ENCODE measurements at places on chromosomes 7 and 10. TPM values are rescaled to one million over a fixed set of nuclear protein-coding genes. Genes with fewer than 3 reads are reported as not detected.
A peak's percentile ranks its signal among the peaks of the same experiment; 100 is the strongest.

SYNPO2L gene
- total RNA-seq: not detected

BAG3 gene
- 53.7 TPM for total RNA-seq

EVX1 gene
- total RNA-seq: not detected

TMEM60 gene
- total RNA-seq: 7.1 TPM

NPY4R gene
- not detected for total RNA-seq

ANXA8 gene
- 103 TPM for total RNA-seq

SORCS1 gene
- total RNA-seq: 0.54 TPM

CALHM3 gene
- total RNA-seq: not detected

FFAR4 gene
- not detected for total RNA-seq

ZDHHC6 gene
- total RNA-seq: 25.9 TPM

DNA sequence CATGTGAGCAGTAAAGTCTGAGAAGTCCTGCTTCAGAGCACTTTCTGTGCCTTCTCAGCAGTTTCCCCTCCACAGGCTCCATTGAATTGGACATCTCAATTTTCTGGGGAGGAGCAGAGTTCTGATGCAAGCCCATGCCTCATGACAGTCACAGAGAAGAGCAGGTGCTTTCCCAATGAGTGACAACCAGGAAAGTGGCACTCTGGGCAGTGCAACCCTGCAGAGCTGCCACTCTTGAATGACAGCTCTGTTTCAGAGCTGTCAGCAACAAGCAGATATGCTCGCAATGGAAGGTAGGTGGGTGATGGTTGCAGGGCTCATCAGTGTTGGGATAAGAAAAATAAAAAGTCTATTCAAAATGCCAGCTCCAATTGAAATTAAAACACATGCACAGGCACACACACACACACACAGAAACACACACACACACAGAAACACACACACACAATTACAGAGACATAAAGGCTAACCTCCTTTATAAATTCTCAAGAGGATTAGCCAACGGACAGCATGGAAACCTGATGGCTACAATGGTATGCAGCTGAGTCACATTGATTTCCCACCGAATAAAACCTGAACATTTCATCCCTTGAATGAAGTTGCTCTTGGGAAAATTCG is 50.5 kb downstream of the C10orf67 start:
- H3K27ac ChIP-seq: no peak overlapping the region
- no peaks in the 10 kb centered on the region for H3K4me1 ChIP-seq
- no peak overlapping the region for H3K4me3 ChIP-seq
- no peaks in the 10 kb centered on the region for H3K36me3 ChIP-seq
- no peak for DNase-seq
- peaks cover 30% of the 10 kb centered on the region for H3K27me3 ChIP-seq

- H3K4me3 ChIP-seq: no peak overlapping the region
- no peak for DNase-seq
- no peaks in the 10 kb centered on the region for H3K36me3 ChIP-seq
- H3K27me3 ChIP-seq: no peaks in the 10 kb centered on the region
Measured at GRCh38 chr10:109624939-109625338, 298.4 kb downstream of the XPNPEP1 start.

DNA sequence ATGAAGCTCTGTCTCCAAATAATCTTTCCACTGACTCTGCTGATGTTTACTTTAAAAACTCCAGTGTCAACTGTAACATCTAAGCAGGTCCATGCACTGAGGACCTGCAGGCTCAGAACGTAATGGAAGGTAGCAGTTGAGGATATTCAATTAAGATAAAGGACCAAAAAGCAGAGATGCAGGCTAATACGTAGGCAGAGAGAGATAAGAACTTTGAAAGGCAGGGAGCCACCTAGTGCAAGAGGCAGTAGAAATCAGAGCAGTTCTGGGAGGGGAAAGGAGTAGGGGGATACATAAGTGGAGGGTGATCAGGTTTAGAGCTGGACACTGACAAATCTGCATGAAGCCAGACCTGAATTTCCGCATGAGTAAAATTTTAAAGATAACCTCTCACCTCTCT is 114.5 kb upstream of the POM121L12 start:
- H3K27me3 ChIP-seq: peaks cover 36% of the 10 kb centered on the region
- no peaks in the 10 kb centered on the region for H3K36me3 ChIP-seq
- no peak for DNase-seq

GRCh38 chr10:15168786-15169554 is 477 bp upstream of the NMT2 start:
- peak overlapping the region; percentile 80 for H3K27ac ChIP-seq
- H3K27me3 ChIP-seq: no peaks in the 10 kb centered on the region
- peak overlapping the region; percentile 87 for H3K4me3 ChIP-seq
- DNase-seq: peak; percentile 92

DNA sequence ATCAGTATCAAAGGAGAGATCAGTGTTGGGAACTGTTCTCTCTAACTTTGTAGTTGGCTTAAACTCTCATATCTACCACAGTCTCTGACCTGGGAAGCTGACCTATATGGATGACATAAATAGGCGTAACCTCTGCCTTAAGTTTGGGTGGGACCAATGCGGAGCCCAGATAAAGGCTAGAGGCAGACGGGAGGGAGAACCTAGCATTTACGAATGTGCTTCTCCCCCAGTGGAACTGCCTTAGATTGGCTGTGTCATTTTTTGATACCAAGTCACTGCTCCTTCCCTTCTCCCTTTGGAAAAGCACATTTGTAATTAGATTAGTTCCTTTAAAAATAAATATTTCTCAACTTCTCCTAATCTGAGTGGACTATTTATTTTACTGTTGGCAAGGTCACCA is 23.7 kb upstream of the LRRN3 start:
- no peak for DNase-seq
- no peaks in the 10 kb centered on the region for H3K27me3 ChIP-seq
- H3K27ac ChIP-seq: no peak overlapping the region
- peaks cover 6% of the 10 kb centered on the region for H3K4me1 ChIP-seq
- H3K4me3 ChIP-seq: no peak overlapping the region

DNA sequence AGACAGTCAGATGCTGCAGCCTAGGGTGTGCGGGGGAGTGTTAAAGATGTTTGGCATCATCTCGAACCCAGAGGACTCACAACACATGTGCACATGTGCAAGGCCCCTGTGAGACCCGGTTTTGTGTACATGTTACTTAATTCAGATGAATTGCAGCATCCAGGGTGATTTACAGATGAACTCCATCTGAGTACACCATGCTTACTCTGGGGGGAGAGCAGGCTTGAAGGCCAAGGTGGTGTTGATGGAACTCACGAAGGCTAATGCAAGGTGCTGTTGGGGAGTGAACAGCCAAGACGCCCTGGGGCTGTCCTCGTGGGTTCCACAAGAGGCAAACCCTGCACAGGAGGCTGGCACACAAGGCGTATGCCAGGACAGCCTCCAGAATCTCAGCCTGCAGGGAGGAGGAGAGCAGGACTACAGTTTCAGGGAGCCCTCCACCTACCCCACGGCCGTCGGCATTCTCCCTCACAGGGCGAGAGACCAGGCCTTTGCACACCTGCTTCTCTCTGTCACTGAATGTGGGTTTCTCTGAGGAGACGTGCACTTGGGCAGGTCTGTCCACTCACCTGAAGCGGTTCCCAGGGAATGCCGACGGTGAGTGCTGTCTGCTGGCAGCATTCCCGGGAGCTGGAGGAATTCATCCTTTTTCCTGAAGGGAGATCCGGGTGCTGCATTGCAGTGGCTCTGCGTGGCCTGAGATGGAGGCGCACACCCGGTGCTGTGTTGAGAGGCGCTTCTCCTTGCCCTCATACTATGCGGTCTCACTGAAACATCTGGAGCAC is 178.5 kb upstream of the RNF32 start:
- peaks cover 69% of the 10 kb centered on the region for H3K27me3 ChIP-seq
- H3K4me3 ChIP-seq: no peak overlapping the region
- DNase-seq: no peak
- H3K4me1 ChIP-seq: no peaks in the 10 kb centered on the region
- H3K36me3 ChIP-seq: no peaks in the 10 kb centered on the region

DNA sequence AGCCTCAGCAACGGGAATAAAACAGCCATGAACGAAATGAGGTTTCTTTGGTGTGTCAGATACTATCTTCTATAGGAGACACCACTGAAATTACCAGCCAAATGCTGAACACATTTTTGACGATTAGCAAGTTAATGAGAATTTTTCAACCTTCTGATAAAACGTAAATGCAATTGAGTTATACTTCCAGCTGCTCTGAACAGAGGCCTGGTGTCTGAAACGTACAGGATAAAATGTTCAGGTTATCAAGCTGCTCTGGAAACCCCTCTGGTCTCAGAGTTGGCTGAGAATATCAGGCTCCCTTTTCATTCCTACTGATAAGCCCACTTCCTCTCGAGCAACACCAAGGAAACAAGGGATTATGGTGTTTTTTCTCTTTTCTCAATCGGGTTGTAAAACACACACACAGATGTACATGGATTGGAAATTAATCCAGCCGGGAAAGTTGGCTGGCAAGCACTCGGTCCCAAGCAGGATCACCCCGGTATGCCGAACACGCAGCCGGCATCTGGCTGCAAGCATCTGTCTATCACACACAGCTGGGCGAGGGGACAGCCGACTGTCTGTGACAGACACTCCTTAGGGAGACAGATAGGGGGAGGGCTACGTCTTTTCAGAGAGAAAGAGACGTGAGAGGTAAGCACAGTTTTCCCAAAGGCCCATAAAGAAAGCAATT is 171.8 kb downstream of the PRKAG2 start:
- no peak for DNase-seq
- H3K27ac ChIP-seq: peak overlapping the region; percentile 57
- no peaks in the 10 kb centered on the region for H3K27me3 ChIP-seq
- peaks cover 21% of the 10 kb centered on the region for H3K4me1 ChIP-seq

GRCh38 chr7:79531116-79531515 is 77.6 kb upstream of the MAGI2 start:
- H3K27ac ChIP-seq: no peak overlapping the region
- H3K4me3 ChIP-seq: no peak overlapping the region
- no peak for DNase-seq
- peaks cover 12% of the 10 kb centered on the region for H3K27me3 ChIP-seq
- no peaks in the 10 kb centered on the region for H3K36me3 ChIP-seq

- H3K4me1 ChIP-seq: peaks cover 14% of the 10 kb centered on the region
- H3K36me3 ChIP-seq: no peaks in the 10 kb centered on the region
- no peaks in the 10 kb centered on the region for H3K27me3 ChIP-seq
- H3K4me3 ChIP-seq: no peak overlapping the region
- DNase-seq: no peak
- H3K27ac ChIP-seq: no peak overlapping the region
Measured at GRCh38 chr7:112395893-112396292, 54.4 kb upstream of the IFRD1 start.

DNA sequence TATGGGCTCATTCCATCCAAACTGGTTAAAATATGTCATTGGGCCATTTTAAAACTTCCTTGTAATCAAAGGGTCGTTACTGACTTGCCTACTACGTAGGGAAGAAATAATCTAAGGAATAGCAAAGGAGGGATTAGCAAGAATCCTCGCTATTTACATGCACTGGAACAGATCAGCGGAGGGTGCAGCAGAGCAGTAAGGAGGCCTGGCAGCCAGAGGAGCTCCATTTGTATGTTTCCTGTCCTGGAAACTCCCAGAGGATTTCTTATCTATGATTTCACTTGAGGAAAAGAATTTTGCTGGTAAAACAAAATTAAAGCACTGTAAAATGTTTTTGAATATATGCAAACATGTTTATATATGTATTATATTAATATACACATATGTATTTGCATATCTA is 107.3 kb downstream of the TPK1 start:
- H3K36me3 ChIP-seq: no peaks in the 10 kb centered on the region
- DNase-seq: no peak
- H3K27ac ChIP-seq: no peak overlapping the region
- no peaks in the 10 kb centered on the region for H3K27me3 ChIP-seq
- H3K4me1 ChIP-seq: no peaks in the 10 kb centered on the region

DNA sequence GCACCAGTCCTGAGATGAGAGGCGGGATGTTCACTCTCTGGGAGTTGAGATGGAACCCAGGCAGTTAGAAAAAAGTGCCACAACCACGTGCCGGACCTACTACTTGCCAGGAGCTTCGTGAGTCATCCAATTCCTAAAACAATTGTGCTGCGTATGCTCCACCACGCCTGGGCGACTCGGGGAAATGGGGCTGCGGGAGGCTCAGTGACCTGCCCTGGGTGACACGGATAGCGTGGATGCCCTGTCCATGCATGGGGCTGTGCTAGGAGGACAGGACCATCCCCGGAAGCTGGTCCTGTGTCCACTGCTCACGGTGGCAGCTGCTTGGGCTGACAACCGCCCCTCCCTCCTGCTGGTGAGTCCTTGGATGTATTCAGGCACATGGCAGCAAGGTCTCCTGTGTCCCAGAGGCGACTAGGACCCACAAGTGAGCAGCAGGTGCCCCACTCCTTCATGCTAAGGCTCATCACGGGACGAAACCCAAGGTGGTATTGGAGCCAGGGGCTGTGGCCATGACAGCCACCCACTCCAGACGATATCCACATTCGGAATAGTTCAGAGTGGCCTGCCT is 90.4 kb downstream of the BMS1 start:
- DNase-seq: peak; percentile 7
- no peaks in the 10 kb centered on the region for H3K27me3 ChIP-seq
- no peak overlapping the region for H3K4me3 ChIP-seq
- H3K4me1 ChIP-seq: no peaks in the 10 kb centered on the region
- no peaks in the 10 kb centered on the region for H3K36me3 ChIP-seq

DNA sequence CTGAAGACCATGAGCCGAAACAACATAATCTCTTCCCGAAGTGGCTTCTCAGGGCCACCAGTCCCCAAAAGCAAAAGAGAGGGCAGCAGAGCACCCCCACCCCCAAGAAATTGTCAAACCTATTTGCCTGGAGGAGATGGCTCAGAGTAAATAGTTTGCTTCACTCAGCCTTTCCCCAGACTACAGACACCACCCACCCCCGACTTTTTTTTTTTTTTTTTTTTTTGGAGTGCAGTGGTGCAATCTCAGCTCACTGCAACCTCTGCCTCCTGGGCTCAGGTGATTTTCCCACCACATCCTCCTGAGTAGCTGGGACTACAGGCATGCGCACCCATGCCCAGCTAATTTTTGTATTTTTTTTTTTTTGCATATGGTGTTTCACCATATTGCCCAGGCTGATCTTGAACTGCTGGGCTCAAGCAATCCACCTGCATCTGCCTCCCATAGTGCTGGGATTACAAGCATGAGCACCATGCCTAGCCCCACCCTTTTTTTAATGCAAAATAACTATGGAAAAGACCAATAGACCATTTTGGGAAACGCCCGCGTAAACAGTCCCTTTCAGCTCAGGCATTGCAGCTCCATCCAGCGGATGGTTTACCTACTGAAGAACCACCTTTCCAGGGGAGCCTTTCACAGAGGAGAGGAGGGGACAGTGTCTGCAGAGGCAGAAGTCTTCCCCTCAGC is 9.7 kb downstream of the ZMIZ1 start:
- peaks cover 35% of the 10 kb centered on the region for H3K4me1 ChIP-seq
- DNase-seq: peak; percentile 63
- H3K4me3 ChIP-seq: no peak overlapping the region

DNA sequence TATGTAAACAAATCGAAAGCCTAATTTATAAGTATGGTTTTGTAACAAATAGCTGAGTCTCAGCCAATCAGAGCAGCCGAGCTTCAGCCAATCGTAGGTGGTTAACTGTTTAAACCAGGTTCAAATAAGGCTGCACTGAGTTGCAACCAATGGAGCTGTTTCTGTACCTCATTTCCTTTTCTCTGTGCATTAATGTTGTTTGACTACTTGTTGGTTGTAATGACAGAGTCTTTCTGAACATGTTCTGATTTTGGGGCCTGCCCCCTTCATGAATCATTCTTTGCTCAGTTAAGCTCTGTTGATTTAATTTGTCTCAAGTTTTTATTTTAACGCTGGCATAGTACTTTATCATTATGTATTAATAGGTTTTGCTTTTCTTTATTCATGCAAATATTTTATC is 14.6 kb downstream of the OTUD1 start:
- H3K27me3 ChIP-seq: no peaks in the 10 kb centered on the region
- H3K4me1 ChIP-seq: peaks cover 8% of the 10 kb centered on the region
- no peak for DNase-seq
- H3K4me3 ChIP-seq: no peak overlapping the region
- H3K36me3 ChIP-seq: no peaks in the 10 kb centered on the region
- H3K27ac ChIP-seq: no peak overlapping the region
